CD4-positive, CD25-positive, alpha-beta regulatory T cell (primary cell): ENCODE measurements at places on chromosomes 6 and 20. TPM values are rescaled to one million over a fixed set of nuclear protein-coding genes. Genes with fewer than 3 reads are reported as not detected.

CPXM1 gene
- total RNA-seq: 1.2 TPM

TRAPPC3L gene
- 0.37 TPM for total RNA-seq

VSTM2L gene
- total RNA-seq: not detected

PTK6 gene
- total RNA-seq: 0.20 TPM

TIAM2 gene
- 5.9 TPM for total RNA-seq

SSTR4 gene
- total RNA-seq: not detected

EYA4 gene
- not detected for total RNA-seq

PHACTR1 gene
- 1.6 TPM for total RNA-seq

ZBTB12 gene
- 0.20 TPM for total RNA-seq

IFNGR1 gene
- 44.3 TPM for total RNA-seq

BHLHE23 gene
- not detected for total RNA-seq

SCUBE3 gene
- total RNA-seq: not detected
